ENCODE measurements at places on chromosomes 2 and 18.

DNA sequence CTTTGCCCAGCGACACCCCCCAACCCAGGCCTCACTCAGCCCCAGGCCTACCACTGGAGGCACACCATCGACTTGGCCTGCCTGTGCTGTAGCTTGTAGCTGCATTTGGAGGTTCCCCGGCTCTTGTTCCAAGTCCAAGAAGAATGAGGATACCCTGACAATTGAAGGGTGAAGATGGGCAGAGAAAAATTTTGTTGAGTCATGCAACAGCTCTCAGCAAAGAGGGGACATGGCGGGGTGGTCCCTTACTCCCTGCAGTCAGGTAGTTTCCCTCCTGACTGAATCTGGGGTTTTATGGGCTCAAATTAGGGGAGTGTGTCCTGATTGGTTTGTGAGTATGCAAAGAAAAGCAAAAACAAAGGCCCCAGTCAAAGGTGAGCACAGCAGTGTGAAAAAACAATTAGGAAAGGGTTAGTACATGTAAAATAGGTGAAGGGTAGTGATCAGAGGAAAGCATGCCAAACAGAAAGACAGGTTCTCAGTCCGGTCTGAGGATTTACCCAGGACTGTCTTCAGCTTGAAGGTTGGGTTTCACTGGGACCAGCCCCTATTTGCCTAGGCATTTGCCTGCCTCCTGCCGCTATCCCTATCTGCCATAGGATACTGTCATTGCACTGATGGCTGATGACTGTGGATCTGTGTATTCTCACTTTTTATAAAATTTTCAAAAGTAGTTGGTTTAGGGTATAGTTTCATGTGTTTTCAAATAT is 316.4 kb upstream of the RND3 start:
- no peak for DNase-seq

DNA sequence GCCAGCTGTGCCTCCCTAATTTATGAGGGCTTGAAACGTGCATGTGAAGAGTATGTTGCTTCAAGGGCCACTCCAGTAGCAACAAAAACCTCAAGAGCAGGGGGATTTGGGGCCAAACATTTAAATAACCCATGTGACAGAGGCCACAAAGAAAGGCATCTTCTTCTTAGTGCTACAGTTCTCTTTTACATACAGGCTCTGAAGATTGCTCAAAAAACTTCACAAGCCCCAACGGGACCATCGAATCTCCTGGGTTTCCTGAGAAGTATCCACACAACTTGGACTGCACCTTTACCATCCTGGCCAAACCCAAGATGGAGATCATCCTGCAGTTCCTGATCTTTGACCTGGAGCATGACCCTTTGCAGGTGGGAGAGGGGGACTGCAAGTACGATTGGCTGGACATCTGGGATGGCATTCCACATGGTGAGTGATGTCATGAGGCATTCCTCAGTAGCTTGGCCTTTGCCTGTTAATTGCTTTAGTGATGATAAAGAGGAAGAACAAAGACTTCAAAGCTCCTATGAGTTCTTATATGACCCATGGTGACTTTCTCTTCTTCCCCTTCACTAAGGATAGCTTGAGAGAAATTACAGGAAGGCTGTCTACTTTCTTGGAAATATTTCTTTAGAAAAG is 40.1 kb downstream of the NRP2 start:
- no peak for DNase-seq

DNA sequence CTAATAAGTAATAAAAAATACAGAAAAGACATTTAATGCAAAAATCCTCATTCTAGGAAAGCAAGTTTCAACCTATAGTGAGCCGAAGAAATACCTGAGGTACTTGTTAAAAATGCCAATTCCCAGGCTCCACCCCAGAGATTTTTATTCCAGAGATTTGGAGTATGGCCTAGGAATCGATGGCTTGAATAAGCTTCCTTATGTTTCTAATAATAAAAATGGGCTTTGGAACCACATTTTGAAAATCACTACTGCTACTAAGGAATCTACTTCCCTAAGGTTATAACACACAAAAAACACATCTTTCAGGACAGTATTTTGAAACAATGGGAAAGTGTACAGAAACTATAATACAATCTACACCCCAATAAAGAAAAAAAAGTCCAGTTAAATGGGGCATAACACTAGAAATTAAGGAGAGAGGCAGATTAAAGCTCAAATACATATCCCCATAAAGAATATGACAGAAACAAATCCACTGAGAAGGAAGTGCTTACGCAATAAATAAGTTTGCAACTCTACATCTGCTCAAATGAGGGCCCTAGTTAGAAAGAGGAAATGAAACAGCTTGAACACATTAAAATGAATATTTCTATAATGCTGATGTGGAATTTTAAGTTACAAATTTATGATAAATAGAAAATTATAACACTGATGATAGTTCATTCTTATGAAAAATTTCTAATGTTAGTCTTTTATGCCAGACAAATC is 103.7 kb downstream of the EPB41L3 start:
- DNase-seq: no peak

DNA sequence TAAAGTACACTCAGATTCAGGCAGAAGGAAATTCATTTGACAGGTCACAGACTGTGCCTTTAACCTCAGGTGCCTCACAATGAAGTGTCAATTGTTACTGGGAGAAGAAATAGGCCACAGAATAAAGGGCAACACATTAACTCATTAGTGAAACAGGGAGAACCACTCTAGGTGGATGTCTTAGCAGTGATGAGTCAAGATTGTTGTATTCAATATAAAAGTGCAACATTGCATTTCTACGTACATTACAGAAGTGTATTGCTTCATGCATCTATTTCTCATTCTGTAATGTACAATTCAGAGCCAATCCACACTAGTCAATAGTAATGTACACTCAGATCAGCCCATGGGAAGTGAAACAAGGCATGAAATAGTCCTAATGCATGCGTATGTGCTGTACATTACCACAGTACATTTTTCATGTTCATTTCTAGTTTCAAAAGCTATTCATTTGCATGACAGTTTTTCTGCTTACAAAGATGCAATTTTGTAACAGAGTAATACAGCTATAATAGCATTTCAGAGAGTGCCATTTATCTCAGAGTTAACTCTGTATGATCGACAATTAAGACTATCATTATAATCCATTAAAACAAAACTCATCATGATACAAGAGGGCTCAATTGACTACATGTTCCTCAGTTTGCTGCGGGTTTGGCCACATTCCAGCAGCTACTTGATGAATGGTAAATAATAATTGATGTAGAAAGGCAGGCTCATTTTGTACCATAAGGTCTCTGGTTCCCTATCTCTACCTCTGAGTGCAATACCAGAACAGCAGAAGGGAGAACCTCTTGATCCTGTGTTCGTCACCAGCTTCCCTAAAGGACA is 12.2 kb upstream of the ARL5A start:
- peak; percentile 79 for DNase-seq

GRCh38 chr2:162256591-162256991 is 13.3 kb upstream of the FAP start:
- DNase-seq: no peak

GRCh38 chr2:98768384-98769113 is 37.6 kb upstream of the MGAT4A start:
- no peak for DNase-seq

GRCh38 chr18:9771977-9772660 is 64.0 kb downstream of the RAB31 start:
- DNase-seq: no peak

DNA sequence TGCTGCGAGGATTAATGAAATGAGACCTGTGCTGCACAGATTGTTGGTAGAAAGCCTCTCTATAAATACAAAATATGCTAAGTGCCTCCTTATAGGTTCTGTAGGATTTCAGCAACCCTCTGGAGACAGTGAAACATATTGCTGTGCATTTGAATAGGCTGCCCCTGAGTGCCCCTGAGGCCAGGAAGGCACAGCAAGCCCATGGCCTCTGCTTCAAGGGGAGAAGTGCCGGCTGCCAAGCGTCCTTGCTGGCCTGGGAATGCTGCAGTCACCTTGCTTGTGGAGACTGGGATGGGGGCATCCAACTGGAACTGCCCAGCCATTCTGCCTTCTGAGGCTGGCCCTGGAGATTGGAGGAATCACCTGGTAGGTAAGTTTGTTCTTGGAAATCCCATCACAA is 397.2 kb upstream of the SMIM21 start:
- DNase-seq: no peak

GRCh38 chr18:48831113-48831759 is 119.5 kb downstream of the SMAD7 start:
- DNase-seq: no peak

DNA sequence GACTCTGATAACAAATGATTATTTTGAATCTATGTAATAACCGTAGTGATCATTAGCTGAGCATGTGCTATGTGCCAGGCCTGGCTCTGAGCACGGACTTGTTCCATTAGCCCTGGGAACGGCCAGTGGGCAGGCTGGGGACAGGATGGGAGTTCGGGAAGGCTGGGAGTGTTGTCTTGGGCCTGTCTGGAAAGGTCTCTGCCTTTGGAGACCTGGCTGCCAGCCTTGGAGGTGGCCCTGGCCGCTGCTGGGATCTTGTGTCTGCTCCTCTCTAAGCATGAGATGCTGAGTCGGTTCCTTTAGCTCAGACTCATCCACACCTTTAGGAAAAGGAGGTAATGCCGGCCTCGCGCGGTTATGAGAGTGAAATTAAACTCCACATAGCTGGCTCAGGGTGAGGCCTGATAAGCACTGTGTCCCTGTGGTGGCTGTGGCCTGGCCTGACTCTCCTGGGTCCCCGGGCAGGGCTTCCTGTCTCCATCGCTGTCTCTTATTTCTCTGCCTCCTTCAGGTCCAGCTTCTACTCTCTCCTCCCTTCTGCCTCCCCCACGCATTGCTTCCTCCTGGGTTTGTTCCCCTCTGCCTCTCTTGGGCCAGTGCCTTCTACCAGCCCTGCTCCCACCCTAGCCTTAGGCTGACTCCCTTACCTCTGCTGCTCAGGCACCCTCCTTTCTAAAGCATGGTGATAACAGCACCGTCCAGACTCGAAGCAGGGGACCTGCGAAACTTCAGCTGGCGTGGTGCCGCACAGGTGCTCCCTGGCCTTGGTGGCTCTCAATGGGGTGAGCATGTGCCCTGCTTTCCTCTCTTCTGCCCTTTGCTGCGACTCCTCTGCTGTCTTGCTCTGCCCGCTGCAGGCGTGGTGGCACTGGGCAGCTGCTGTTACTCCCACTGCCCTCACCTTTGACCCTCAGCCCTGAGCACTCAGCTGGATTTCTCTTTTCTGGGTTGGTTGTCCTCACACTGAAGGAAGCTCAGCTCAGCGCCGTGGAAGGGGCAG is 41.8 kb downstream of the NCK2 start:
- no peak for DNase-seq

- DNase-seq: peak; percentile 49
Measured at GRCh38 chr2:147045113-147045512, 799.7 kb upstream of the ACVR2A start.

DNA sequence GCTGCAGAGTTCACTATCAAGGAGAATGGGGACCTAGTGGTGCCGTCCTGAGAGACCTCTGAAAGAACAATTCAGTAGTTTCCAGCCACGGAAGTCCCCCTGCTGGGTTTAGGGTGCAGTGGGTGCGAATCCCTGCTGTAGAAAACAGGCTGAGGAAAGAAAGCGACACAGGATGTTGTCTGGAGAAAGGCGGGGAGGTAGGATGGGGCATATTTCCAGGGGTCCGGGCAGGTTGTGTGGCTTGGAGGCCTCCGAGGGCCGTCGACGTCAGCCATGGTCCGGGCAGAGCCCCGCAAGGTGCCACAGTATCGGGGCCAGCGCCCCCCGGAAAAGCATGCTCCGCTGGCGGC is 807 bp upstream of the CREB1 start:
- DNase-seq: peak; percentile 20

DNA sequence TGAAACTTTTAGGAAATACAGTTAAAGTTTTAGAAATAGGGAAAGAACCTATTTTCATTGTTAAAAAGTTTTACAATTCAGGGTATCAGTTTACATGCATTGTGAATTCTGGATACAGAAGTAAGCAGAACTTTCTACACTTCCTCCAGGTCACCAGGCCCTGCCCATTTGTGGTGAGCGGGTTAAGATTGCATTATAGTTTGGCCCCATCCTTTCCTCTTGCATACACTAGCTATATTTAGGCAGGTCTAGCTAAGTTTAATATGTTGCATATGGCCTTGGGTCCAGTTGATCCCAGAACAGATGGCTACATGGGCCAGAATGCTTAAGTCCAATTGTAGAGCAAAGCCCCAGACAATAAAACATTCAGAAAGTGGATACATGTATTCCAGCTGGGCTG is 4.8 kb downstream of the VWA3B start:
- DNase-seq: no peak

GRCh38 chr2:47457268-47457667 is 54.3 kb downstream of the MSH2 start:
- no peak for DNase-seq

GRCh38 chr18:4125224-4125623 is 329.9 kb downstream of the DLGAP1 start:
- no peak for DNase-seq

DNA sequence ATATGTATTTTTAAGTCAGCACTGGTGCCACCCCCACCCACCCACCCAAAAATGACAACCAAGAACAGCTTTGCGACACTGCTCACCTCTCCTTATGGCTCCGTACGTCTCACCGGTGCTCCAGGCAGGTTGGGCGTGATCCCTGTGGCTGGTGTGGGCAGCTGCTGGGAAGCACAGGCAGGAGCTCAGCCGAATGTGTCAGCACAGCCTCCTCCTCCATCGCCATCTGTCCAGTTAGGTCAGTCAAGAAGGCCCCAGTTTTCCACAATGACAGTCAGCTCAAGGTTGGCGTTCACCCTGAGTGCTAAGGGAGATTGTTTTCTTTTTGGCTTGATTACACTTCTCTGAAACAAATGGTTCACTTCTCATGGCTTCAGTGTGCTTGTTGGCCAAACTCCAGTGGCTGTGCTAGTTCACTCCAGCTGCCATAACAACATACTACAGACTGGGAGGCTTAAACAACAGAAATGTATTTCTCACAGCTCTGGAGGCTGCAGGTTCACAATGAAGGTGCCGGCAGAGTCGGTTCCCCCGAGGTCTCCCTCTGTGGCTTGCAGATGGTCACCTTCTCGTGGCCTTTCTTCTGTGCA is 30.2 kb downstream of the AMER3 start:
- no peak for DNase-seq

- DNase-seq: peak; percentile 58
Measured at GRCh38 chr2:217218269-217219163, 358.7 kb upstream of the TNP1 start.

DNA sequence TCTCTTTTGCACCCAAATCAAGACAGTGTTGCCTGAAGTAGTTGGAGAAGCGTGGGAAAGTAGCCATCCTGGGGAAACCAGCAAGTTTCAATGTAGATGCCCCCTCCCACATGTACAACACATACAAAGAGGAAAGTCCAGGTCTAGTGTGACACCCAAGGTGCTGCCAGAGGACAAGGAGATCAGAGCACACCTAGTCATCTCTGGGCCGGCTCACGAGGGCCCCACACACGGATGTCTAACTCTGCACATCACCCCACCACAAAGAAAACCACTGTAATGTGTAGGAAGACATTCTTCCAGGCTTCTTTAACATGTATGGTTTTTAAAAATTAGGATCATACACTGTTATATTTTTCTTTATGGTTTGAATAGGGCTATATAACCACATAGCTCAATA is 21.6 kb downstream of the PARD6G start:
- no peak for DNase-seq

- DNase-seq: no peak
Measured at GRCh38 chr2:40964509-40965250, 512.8 kb upstream of the SLC8A1 start.

- no peak for DNase-seq
Measured at GRCh38 chr2:212968284-212969081, 182.9 kb downstream of the IKZF2 start.

GRCh38 chr2:225334514-225334913 is 65.0 kb upstream of the NYAP2 start:
- no peak for DNase-seq

GRCh38 chr2:159101755-159102489 is 133.5 kb downstream of the TANC1 start:
- DNase-seq: no peak

GRCh38 chr2:180742801-180743200 is 237.6 kb upstream of the UBE2E3 start:
- no peak for DNase-seq
